Activated effector memory CD4-positive, alpha-beta T cell treated with Interleukin-2 at 50 U/mL for 16 hours (primary cell): ENCODE measurements at places on chromosomes 2 and 18.

GRCh38 chr2:150030436-150031190 is 443.0 kb upstream of the MMADHC start:
- DNase-seq: no peak

- DNase-seq: no peak
Measured at GRCh38 chr2:239955087-239955988, 69.8 kb downstream of the NDUFA10 start.

DNA sequence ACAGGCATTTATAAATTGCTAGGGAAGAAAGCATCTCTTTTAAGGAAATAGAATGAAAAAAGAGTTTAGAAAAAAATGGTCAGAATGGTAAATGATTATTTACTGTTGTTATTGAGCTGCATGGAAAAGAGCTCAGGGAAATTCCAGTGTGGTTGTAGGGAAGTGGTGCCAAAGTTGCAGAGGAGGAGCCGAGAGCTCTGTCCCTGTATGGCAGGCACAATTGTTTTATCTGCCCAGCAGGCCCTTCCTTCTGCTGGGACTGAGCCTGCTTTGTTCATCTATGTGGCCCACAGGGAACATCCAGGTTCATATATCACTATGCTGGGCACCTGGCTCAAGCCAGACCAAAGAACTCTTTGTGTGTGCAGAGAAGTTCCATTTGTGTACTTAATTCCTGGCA is 80.8 kb upstream of the AGAP1 start:
- DNase-seq: no peak

GRCh38 chr2:31002537-31003150 is 135.6 kb downstream of the GALNT14 start:
- DNase-seq: no peak

GRCh38 chr2:71822463-71822862 is 325.2 kb downstream of the CYP26B1 start:
- no peak for DNase-seq

- no peak for DNase-seq
Measured at GRCh38 chr2:161170377-161170776, 10.1 kb downstream of the TANK start.

DNA sequence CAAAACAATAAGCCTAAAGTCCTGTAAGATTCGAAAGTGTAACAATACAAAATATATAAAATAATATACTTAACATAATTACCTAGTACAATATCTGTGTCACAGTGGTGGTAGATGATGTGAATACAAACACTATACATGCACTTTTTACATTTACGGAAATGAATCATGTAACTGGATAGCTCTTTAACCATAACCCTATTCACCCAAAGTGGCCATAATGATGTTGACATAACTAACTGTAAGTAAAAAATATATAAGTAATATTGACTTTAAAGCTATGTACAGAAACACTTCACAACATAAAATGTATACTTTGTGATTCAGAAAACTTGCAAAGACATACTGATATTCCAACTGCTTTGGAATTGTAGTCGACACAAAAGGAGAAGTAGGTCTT is 616.9 kb upstream of the SLC8A1 start:
- DNase-seq: no peak

- no peak for DNase-seq
Measured at GRCh38 chr18:49968644-49969309, 155.4 kb upstream of the ACAA2 start.

- DNase-seq: no peak
Measured at GRCh38 chr18:36889321-36889720, 60.4 kb downstream of the KIAA1328 start.

- DNase-seq: no peak
Measured at GRCh38 chr18:3869848-3870247, 419.9 kb downstream of the TGIF1 start.

DNA sequence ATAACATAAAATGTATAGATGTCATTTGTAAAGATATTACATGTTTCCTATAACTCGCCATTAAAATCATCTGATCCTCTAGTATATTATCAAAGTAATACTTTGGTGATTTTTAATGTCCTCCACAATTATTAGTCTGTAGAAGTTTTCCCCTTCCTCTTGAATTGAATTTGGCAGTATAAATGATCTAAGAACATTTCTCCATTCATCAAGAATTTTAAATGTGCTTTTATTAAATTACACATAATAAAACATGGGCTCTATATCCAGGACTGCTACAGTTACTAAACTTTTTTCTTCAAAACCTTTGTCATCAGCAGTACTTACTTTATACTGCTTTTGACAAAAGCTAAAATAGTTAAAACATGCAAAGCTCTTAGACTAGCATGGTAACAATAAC is 315.4 kb upstream of the ZC3H15 start:
- no peak for DNase-seq

DNA sequence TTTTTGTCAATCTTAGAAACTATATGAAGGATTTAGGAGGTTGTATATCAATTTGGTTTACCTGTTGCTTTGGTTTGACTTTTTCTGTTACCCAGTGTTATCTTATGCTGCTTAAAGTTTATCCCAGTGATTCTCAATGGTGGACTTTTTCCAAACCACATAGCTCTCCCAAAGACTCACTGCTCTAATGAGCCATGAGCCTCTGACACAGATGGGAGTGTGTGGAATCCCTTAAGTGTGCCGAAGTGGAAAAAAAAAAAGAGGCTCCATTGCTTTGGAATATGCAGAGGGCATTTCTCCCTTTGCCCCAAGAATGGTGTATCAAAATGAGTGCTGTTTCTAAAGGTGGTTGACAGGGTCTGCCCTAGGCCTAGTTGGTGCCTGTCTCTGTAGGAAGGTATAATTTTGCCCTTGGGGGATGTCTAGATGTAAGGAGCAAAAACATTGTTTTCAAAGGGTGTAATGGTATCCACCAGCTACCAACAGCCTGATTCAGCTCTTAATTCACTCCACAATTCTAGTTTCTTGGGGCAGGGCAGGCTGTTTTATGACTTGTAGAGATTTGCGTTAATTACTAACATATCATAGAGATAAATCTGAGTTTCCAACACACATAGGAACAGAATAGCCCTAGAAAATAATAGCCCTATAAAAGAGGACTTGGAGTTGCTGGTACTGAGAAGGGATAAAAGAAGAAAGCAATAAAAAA is 64.3 kb upstream of the CYP26B1 start:
- DNase-seq: no peak

- peak; percentile 80 for DNase-seq
Measured at GRCh38 chr2:64653109-64654062, at the start of gene SERTAD2. SERTAD2 (minus strand) TSS chr2:64653913; CDS start chr2:64636871, 17,042 bp downstream.

GRCh38 chr2:51013079-51013932 is 18.6 kb downstream of the NRXN1 start:
- no peak for DNase-seq

GRCh38 chr2:126753501-126754212 is 97.7 kb downstream of the GYPC start:
- DNase-seq: no peak

DNA sequence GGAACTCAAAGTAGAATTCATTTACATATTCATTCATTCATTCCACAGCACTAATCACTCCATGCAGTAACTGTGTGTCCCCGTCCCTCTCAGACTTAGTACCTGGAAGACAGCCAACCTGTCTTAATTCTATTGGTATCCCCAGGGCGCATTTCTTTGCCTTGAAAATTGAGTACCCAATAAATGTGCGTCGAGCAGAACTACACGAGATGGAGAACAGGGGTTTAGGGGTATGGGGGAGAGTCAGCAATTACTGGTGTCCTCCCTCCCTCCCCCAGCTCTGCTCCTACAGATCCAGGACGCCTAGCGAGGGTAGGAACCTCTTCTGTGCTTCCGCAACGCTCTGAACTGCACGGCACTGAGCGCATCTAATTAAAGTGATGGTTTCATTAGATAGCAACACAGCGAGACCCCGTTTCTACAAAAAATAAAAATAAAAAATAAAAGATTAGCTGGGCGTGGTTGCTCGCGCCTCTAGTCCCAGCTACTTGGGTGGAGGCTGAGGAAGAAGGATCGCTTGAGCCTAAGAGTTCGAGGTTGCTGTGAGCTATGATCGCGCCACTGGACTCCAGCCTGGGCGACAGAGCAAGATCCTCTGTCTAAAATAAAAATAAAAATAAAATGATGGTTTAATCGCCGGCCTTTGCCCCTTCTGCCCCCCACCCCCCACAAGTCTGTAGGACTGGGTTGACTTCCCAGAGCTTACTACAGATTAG is 614 bp upstream of the FKBP1B start:
- DNase-seq: no peak

DNA sequence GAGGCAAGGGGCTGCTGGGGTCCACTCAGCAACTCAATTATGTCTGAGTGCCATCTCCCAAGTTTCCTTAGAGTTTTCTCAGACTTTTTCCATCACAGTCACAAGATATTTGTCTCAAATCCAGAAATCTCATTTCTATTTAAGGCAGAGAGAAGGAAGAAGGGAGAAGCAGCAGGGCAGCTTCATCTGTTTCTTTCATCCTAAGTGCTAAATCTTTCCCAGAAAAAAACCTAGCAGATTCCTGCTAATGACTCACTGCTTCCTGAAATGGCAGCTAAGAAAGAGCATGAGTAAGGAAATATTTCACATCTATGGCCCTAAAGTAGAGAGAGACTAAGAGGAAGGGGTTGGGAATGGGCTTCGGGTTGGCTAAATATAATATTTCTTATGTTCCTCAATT is 88.0 kb downstream of the KYNU start:
- DNase-seq: no peak
